Prostate gland (tissue), 2 donors: ENCODE measurements at places on chromosomes 3 and 15. TPM values are rescaled to one million over a fixed set of nuclear protein-coding genes. Genes with fewer than 3 reads are reported as not detected.
A peak's percentile ranks its signal among the peaks of the same experiment; 100 is the strongest.

Gene ITGB5
- 154 TPM for total RNA-seq

GRCh38 chr3:190486908-190487607, 26.8 kb upstream of the IL1RAP start:
- DNase-seq, result no peak
- H3K27ac ChIP-seq, result no peak overlapping the region
- H3K36me3 ChIP-seq, result no peaks in the 10 kb centered on the region
- H3K4me3 ChIP-seq, result no peak overlapping the region
- H3K4me1 ChIP-seq, result no peaks in the 10 kb centered on the region

DNA sequence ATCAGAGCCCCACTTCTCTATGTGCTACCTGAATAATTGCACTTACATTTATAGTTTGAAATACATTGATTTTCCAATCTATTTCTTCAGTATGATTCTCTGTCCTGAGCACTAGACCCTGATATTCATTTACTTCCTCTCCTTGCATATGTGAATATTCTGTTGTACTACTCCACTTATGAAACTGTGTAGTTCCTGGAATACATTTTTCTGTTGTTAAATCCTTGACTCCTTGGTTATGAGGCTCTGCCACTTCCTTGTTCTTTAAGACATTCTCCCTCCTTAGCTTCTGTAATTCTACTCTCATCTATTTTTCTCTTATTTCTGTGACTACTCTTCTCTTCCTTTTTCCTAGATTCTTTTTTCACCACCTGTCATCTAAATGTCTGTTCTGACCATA, 12.9 kb upstream of the MGA start:
- no peaks in the 10 kb centered on the region for H3K4me1 ChIP-seq
- no peak for DNase-seq
- H3K36me3 ChIP-seq, result no peaks in the 10 kb centered on the region
- H3K4me3 ChIP-seq, result no peak overlapping the region
- no peak overlapping the region for H3K27ac ChIP-seq

GRCh38 chr3:107986505-107986904, 104.3 kb downstream of the CD47 start:
- H3K4me1 ChIP-seq, result no peaks in the 10 kb centered on the region
- no peak overlapping the region for H3K4me3 ChIP-seq
- no peaks in the 10 kb centered on the region for H3K27me3 ChIP-seq
- peak overlapping the region; percentile 41 for H3K27ac ChIP-seq
- no peak for DNase-seq

- H3K36me3 ChIP-seq, result no peaks in the 10 kb centered on the region
- no peaks in the 10 kb centered on the region for H3K27me3 ChIP-seq
- H3K4me1 ChIP-seq, result peaks cover 3% of the 10 kb centered on the region
- H3K4me3 ChIP-seq, result no peak overlapping the region
- H3K27ac ChIP-seq, result no peak overlapping the region
- no peak for DNase-seq
Observed at GRCh38 chr3:57065588-57065987, 5.1 kb downstream of the SPATA12 start.

Gene KNG1
- total RNA-seq, result not detected

DNA sequence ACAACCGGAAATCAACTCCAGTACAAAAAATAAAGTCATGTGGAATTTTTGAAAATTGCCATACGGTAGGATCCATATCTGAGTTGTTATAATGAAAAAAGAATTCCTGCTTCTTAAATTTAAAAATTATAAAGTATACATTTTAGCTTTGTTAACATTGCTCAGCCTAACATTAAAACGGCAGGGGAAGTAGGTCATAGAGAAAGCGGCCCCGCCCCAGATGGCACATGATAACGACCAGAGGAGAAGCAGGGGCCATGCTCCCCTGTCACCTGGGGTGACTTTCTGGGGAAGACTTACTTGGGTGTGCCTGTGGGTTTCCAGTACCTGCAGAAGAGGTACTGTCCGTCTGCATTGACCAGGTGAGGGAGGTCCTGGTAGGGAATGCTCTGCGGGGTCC, 921 bp downstream of the MGLL start:
- H3K4me1 ChIP-seq, result peaks cover 8% of the 10 kb centered on the region
- no peak for DNase-seq
- peak overlapping the region; percentile 65 for H3K27ac ChIP-seq
- no peak overlapping the region for H3K4me3 ChIP-seq

Gene SI
- total RNA-seq, result 0.96 TPM

Gene MYZAP
- 14.9 TPM for total RNA-seq

Gene CYP1A2
- not detected for total RNA-seq

Gene ST3GAL6
- 7.1 TPM for total RNA-seq

DNA sequence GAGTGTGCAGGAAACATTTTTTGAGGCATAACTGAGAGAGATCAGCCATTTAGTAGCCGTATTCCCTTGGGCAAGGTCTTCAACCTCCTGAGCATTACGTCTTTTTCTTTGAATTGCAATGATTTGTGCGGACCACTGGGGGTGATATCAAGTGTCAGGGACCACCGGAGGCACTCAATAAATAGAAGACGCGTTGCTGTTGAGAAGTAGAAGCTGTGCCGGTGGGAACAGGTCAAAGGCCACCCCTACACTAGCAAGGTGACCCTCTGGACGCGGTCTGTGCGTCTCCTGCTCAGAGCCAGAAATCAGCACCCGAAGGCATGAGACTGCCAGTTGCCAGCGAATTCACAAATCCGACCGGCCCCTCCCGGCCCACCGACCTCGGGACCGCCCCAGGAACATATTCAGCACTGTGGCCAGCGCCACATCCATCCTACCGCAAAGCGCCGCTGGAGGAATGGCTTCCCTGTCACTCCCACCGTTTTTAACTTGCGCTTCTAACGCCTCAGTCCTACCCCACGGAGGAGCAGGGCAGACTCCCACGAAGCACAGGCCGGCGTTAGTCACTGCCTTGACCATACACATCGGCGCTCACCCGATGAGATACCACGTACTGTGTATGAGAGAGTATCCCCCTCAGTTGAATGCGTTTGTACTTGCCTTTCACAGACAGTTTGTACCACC, 1.4 kb upstream of the GHSR start:
- no peaks in the 10 kb centered on the region for H3K4me1 ChIP-seq
- H3K27ac ChIP-seq, result no peak overlapping the region
- H3K36me3 ChIP-seq, result no peaks in the 10 kb centered on the region
- H3K27me3 ChIP-seq, result peaks cover 15% of the 10 kb centered on the region

DNA sequence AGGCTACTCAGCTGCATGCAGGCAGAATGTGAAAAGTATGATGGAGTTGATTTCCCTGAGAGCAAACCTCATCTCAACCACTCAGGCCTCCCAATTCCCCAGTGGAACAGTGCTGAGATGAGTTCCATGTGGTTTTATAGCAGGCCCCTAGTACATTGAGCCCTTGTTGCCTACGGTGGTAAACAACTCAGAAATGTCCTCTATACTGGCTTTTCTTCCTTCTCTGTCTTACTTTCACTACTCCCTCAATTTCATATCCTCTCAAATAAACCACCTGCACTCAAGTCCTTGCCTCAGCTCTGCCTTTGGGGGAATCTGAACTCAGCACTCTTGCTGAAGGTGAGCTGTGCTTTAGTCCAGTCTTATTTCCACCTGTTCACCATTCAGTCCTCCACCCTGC, 399.9 kb downstream of the PDCD6IP start:
- H3K4me1 ChIP-seq, result peaks cover 7% of the 10 kb centered on the region
- no peak overlapping the region for H3K27ac ChIP-seq
- no peaks in the 10 kb centered on the region for H3K27me3 ChIP-seq
- no peaks in the 10 kb centered on the region for H3K36me3 ChIP-seq
- no peak for DNase-seq

- no peaks in the 10 kb centered on the region for H3K4me1 ChIP-seq
- H3K27ac ChIP-seq, result no peak overlapping the region
- DNase-seq, result no peak
- H3K27me3 ChIP-seq, result no peaks in the 10 kb centered on the region
Observed at GRCh38 chr3:112786881-112787579, 59.6 kb downstream of the CD200R1L start.

DNA sequence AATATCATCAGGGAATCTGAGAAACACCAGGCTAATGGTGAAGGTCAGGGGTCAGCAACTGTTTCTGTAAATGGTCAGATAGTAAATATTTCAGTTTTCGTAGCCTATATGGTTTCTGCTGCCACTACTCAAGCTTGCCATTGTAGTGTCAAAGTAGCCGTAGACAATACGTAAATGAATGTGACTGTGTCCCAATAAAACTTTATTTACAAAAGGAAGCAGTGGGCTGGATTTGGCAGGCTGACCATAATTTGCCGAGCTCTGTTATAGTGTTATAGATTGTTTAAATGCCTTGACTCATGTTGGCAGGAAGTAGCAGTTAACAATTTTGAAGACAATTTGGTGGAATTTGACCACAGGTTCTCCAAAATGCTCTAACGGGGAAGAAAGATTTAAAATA, 548.2 kb downstream of the FOXP1 start:
- peaks cover 22% of the 10 kb centered on the region for H3K4me1 ChIP-seq
- H3K4me3 ChIP-seq, result no peak overlapping the region
- H3K36me3 ChIP-seq, result no peaks in the 10 kb centered on the region
- H3K27me3 ChIP-seq, result no peaks in the 10 kb centered on the region
- DNase-seq, result no peak

DNA sequence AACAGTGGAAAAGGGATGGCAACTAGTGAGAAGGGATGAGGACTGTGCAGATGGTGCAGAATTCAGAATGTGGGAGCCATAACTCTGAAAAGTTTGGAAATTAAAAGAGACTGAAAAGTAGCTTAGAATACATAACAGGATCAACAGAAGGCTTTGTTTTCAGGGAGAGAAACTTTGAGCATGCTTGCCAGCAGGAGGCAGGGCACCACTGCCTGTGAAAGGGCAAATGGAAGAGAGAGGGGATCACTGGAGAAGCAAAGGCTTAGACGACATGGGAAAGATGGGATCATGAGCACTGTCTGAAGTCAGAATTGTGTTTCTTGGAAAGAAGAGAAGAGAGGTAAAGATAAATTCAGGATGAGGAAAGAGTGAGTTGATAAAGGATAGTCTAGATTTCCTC, 99.6 kb downstream of the ABI3BP start:
- no peak for DNase-seq
- no peaks in the 10 kb centered on the region for H3K4me1 ChIP-seq
- no peak overlapping the region for H3K27ac ChIP-seq
- no peaks in the 10 kb centered on the region for H3K27me3 ChIP-seq

GRCh38 chr15:61367953-61368352, 138.9 kb upstream of the RORA start:
- no peak overlapping the region for H3K27ac ChIP-seq
- no peaks in the 10 kb centered on the region for H3K27me3 ChIP-seq
- DNase-seq, result no peak

Gene BOC
- total RNA-seq, result 41.4 TPM

Gene GPR62
- 0.41 TPM for total RNA-seq

Gene SMCO1
- total RNA-seq, result not detected

DNA sequence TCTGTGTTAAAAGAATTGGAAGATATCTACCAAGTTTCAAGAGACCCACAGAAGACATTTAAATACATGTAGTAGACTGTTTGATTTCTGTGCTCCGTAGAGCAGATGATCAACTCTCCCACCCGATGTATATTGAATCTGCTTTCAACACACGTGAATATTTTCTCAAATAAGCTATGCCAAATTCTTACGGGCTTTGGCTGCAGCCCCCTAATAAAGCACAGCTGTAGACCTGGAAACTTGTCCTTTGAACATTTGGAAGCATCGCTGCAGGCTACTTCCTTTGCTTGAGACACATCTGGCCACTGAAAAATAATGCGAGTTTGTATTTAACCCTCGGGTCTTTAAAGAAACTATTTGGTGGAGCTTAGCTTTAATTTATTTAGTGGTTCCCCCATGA, 98.3 kb upstream of the SELENOK start:
- no peak overlapping the region for H3K4me3 ChIP-seq
- no peaks in the 10 kb centered on the region for H3K27me3 ChIP-seq
- no peak overlapping the region for H3K27ac ChIP-seq
- H3K36me3 ChIP-seq, result no peaks in the 10 kb centered on the region
- no peak for DNase-seq

- no peaks in the 10 kb centered on the region for H3K4me1 ChIP-seq
- no peak overlapping the region for H3K4me3 ChIP-seq
- no peak overlapping the region for H3K27ac ChIP-seq
- no peaks in the 10 kb centered on the region for H3K27me3 ChIP-seq
Observed at GRCh38 chr3:160480931-160481330, 31.3 kb upstream of the TRIM59 start.

GRCh38 chr3:13023235-13023970, 49.8 kb downstream of the IQSEC1 start:
- no peak overlapping the region for H3K4me3 ChIP-seq
- no peaks in the 10 kb centered on the region for H3K27me3 ChIP-seq
- H3K4me1 ChIP-seq, result no peaks in the 10 kb centered on the region
- H3K27ac ChIP-seq, result no peak overlapping the region
- no peaks in the 10 kb centered on the region for H3K36me3 ChIP-seq

Gene MFSD1
- 58.6 TPM for total RNA-seq

- DNase-seq, result no peak
- H3K36me3 ChIP-seq, result no peaks in the 10 kb centered on the region
- no peaks in the 10 kb centered on the region for H3K27me3 ChIP-seq
- H3K4me1 ChIP-seq, result no peaks in the 10 kb centered on the region
Observed at GRCh38 chr3:180181387-180181786, 144.7 kb upstream of the PEX5L start.

- no peak overlapping the region for H3K4me3 ChIP-seq
- H3K27ac ChIP-seq, result no peak overlapping the region
- H3K27me3 ChIP-seq, result no peaks in the 10 kb centered on the region
- H3K36me3 ChIP-seq, result no peaks in the 10 kb centered on the region
- DNase-seq, result no peak
- H3K4me1 ChIP-seq, result no peaks in the 10 kb centered on the region
Observed at GRCh38 chr3:80870476-80871041, 890.9 kb downstream of the GBE1 start.

DNA sequence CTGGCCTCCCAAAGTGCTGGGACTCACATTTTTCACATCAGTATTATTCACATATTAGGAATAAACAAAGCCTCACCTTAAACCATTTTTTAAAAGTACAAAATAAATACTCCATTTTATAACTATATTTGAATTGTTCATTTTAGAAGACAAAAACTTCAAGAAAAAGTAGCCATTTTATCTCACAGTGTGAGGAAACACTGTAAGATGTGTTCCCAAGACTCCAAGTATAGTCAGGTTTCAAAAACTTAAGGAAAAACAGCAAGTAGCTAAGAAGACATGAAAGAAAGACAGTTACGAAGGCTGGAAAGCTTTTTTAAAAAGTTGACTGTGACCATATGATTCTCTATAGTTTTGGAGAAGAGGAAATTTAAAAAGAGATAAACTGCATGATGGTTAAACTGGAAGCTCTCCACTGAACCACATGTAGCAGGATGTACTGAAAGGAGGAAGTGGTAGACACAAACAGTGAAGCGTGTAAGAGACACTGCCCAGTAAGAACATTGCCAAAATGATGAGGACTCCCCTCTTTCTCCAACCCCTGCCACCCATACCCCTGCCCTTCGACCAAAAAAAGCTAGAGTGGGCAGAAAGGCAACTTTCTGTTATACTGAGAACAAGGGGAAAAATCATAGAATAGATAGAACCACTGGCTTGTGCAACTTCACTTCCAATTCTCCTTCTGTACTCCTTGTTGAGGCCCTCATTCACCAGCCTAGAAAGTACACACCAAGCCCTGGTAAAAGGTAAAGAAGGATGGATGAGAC, 6.2 kb upstream of the TMF1 start:
- H3K4me3 ChIP-seq, result no peak overlapping the region
- no peaks in the 10 kb centered on the region for H3K4me1 ChIP-seq
- no peak for DNase-seq
- H3K27me3 ChIP-seq, result no peaks in the 10 kb centered on the region

Gene GABRG3
- 15.6 TPM for total RNA-seq

GRCh38 chr3:157127268-157127667, 32.7 kb downstream of the CCNL1 start:
- H3K27me3 ChIP-seq, result no peaks in the 10 kb centered on the region
- H3K27ac ChIP-seq, result peak overlapping the region; percentile 93
- peaks cover 32% of the 10 kb centered on the region for H3K4me1 ChIP-seq
- DNase-seq, result no peak

- DNase-seq, result no peak
- no peaks in the 10 kb centered on the region for H3K4me1 ChIP-seq
- no peak overlapping the region for H3K4me3 ChIP-seq
Observed at GRCh38 chr3:161355508-161355907, 15.8 kb downstream of the SPTSSB start.
